ENCODE measurements at places on chromosomes 12 and 14.

DNA sequence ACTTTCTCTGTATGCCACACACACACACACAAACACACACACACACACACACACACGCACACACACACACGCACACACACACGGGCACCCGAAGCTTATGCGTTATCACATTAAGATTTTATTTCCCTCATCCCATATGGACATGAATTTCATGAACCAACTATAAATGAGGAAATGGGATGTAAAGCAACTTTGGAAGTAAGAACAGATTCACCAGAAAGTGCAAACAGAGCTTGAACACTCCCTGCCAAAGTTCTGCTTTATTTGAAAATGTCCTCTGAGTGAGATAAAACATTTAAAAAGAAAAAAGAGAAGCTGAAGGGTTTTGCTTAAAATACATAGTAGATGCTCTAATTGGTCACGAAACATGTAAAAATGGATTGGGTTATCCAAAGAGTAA is 90.4 kb upstream of the OTX2 start:
- no peak for DNase-seq

GRCh38 chr12:76032043-76032981 is 736 bp upstream of the PHLDA1 start:
- no peak for DNase-seq

- no peak for DNase-seq
Observed at GRCh38 chr12:12266389-12266872, 413 bp downstream of the LRP6 start.

GRCh38 chr12:121709478-121709961 is 3.0 kb upstream of the TMEM120B start:
- no peak for DNase-seq

DNA sequence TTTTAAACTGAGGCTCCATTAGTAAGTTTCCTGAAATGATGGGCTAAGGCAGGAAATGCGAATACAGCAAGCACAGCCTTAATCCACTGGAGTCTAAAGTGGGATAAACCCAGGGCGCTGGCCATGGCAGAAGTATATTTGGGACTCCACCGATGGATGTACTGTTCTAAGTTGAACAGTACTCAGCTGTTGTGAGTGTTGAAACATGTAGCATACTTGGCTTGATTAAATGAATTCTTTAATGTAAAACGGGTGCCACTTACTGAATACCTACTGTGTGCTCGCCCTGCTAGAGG is 996 bp downstream of the SSPN start:
- DNase-seq = peak; percentile 17
